ENCODE measurements at places on chromosomes 2 and 18. TPM values are rescaled to one million over a fixed set of nuclear protein-coding genes. Genes with fewer than 3 reads are reported as not detected.

ANKRD30BL gene
- total RNA-seq, result not detected

ANKRD53 gene
- 4.0 TPM for total RNA-seq

- DNase-seq, result no peak
Measured at GRCh38 chr2:161102770-161103450, 57.3 kb upstream of the TANK start.

DNA sequence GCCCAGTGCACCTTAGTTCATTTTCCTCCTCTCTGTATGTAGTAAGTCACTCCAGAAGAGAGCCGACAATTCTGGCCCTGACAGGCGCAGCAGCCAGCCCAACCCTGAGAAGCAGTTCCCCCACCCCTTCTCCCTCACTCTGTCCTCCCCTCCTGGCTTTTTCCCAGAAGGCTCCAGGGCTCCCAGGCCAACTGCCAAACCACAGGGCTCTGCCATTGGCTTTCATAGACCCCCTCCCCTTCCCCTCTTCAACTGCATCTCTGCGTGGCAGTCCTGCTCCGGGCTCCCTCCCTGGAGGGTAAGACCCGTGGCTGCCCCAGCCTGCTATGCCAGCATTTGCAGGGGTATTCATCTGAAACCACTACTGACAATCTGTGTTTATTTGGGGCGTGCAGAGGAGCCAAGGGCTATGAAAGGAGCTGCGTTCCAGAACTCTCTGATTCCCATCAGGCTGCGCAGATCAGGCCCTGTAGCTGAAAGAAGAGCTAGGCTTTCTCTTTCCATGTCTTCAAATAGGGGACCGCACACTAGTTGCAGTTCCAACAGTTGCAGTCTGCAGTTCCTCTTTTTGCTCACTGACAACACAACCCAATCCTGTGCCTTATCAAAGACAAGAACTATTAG is 388.6 kb upstream of the TNP1 start:
- peak; percentile 70 for DNase-seq

GRCh38 chr2:67900826-67901225 is 162.0 kb downstream of the C1D start:
- DNase-seq, result no peak

DNA sequence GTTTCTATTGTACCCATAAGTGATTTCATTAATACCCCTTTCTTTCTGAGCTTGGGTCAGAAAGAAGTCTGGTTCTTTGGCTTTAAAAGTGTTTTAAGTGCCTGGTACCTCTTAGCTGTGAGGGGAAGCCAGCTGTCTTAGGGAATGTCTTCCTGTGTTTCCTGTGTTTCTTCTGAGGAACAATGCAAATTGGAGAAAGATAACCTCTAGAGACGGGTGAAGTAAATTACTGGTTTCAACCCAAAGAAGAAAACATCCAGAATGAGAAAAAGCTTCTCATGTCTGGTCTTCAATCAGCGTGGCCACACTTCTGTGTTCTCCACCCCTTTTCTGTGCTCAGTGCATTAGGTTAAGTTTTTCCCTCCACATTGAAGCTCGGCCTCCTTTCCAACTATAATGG is 10.2 kb upstream of the CHN1 start:
- no peak for DNase-seq

DNA sequence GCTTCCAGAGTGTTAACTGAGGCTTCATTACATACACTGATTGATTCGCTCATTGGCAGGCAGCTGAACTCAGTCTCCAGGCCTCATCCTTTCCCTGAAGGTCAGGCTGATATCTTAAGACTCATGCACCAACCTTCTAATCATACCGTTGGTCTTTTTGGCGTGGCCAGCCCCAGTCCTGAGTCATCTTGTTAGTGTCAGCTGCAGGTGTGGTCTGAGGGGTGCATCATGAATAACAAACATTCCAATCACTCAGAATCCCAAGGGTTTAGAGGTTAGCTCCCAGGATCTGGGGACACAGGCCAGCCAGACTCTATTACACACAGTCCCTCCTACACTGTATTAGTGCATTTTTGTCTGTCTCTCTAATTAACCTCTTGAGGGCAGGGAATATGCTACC is 271.5 kb downstream of the HRH4 start:
- no peak for DNase-seq

DNA sequence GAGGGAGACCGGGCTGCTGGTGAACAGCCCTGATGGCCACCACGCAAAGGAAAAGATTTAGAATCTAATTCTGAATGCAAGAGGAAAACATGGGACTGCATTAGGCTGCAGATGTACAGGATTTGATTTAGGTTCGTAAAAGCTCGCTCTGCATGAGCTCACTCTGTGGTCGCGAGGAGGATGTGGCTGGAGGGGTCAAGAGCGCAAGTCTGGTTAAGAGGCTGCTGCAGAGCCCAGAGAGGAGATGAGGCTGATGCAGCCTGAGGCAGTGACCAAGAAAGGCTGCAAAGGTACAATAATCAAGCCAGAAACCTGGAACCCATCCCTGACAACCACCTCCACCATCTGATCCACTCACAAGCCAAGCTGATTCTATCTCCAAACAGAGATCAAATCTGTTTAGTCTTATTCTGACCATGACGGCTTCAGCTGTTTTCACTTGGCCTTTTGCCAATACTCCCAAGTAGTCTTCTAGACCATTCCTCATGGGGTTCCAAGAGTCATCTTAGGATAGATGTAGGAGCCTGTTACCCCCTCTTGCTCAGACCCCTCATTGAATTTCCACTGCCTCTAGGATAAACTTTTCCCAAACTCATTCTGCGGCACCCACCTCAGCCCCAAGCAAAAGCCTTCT is 58.9 kb upstream of the ARL4C start:
- no peak for DNase-seq

Data from tibial nerve (tissue), 4 donors.